ENCODE measurements at places on chromosomes 5 and 9. TPM values are rescaled to one million over a fixed set of nuclear protein-coding genes. Genes with fewer than 3 reads are reported as not detected.

KIF12 gene
- total RNA-seq: 1.0 TPM

DNA sequence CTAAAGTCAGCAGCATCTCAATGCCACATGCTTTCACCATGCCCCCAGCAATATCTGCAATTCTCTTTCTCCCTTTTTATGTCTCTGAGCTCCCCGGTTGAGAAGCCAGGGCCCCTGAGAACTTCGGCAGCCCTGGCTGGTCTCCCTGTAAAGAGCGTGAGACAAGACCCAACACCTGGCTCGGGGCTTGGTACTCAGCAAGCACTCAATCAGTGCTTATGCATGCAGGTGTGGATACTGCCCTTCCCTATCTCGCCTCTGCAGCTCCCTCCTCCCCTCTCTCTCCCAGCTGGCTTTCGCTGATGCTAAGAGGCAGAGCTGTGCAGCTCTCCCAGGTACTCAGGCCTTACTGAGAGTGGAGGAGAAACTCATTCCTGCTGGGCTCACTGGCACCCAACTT lies 41.7 kb upstream of the AKNA start:
- DNase-seq: no peak

PPP3R2 gene
- total RNA-seq: not detected

DNA sequence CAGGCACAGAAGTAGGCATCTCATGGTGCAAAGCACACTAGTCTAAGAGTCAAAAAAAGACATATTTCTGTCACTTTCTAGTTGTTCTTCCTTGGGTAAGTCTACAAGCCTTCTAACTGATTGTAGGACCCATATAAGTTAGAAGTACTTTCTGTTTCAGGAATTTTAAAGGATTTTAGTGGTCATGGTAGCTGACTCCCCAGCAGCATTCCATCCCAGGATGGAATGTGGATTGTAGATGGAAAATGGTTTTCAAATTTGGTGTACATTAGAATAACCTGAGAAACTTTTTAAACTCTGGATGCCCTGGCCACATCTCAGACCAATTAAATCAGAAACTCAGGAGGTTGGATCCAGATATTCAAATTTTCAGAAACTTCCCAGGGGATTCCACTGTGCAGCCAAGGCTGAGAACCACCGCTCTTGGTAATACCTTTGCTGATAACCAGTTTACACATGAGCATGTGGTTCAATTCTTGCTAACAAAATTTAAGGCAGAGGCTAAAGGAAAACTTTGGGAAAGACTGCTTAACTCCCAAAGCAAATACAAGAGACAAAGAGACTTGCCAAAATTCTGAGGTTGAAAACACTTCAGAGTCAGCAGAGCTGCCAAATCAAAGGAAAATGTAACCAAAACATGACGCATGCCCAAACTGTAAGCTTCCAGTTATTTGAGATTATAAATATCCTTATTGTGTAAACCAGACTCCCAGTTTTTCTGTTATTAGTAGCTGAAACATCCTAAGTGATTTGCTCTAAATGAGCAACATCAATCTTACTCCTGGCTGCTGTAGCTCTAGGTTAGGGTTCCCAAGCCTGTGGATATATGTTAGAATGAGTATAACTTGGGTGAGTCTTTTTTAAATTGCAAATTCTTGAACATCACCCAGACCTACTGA lies 145.4 kb upstream of the MTAP start:
- DNase-seq: no peak

GABRA1 gene
- not detected for total RNA-seq

DNA sequence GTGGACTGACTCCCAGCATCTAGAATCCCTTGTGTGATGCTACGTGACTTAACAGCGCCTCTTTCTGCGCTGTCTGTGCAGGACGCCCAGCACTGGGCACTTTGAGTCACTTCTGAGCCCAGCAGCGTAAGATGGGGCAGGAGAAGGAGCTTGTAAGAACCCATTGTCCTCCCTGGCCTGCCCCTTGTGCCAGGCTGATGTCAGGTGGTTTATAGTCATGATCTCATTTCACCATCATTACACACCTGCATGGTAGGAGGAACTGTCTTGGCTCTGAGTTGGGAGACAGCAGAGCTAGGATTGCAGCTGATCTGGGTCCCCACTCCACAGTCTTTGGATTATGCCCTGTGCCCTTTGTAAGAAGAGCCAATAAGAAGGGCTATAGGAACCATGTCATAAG lies 12.2 kb downstream of the ERGIC1 start:
- no peak for DNase-seq

Data from G401 (cell line).